ENCODE measurements at places on chromosomes 16 and 17.

GRCh38 chr16:55570159-55570558 lies 3.7 kb downstream of the CAPNS2 start:
- no peak for DNase-seq

DNA sequence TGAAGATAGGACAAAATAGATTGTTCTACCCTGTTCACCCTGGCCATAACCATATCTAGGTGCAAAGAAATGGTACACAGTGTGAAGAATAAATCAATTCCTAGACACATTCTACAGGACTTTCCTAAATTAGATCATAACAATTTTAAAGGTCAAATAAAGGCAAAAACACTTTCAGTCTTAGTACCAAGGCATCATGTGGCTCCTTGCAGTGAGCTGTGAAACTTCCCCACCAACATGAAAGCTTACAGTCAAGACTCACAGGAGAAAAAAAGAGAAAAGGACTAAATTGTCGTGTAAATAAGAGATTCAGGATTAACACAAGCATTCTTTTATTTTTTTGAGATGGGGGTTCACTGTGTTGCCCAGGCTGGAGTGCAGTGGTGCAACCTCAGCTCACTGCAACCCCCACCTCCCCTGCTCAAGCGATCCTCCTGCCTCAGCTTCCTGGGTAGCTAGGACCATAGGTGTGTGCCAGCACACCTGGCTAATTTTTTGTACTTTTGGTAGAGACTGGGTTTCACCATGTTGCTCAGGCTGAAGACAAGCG lies 14.2 kb downstream of the NSMCE1 start:
- no peak for DNase-seq

DNA sequence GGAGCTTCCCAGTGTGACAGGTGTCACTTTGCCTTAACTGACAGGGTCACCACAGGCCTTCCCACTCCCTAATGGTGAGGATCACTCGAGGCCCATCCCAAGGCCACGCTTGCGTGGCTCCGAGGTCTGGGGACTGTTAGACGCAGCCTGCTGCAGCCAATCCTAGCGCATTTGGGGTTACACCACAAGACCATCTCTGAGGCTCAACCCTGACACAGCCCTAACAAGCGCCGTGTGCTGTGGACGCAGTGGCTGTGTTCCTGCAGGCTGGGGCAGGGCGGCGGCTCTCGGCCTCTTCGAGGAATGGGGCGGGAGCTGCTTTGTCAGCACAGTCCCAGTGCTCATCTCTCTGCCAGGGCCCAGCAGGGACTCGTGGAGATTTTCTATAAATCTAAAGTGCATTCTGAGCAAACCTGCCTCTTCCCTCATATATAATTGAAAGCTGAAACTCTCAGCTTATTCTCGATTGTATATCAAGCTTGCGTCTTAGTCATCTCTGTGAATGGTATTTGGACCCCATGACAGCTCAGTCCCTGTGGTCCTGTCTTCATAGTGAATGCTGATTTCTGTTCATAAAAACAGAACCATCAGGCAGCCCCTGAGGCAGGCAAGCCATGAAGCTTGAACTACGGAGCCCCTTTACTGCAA lies 65.8 kb upstream of the CHMP6 start:
- DNase-seq, result no peak

DNA sequence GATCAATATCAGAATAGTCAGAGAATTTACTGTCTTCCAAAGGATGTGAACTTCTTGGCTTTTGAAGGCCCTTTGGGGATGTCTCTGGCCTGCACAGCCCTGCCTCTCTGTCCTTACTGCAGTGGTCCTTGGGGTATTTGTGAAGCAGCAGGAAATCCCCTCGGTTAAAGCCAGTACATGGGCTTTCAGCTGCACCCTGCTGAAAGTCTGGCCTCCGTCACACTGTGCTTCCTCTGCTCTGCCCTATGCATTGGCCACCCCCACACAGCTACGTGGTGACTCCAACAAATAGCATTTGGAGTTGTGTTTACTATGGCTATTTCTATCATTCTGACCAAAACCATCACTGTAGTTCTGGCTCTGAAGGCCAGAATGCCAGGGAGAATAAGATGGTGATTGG lies 21.2 kb downstream of the SYCE1L start:
- DNase-seq, result no peak

DNA sequence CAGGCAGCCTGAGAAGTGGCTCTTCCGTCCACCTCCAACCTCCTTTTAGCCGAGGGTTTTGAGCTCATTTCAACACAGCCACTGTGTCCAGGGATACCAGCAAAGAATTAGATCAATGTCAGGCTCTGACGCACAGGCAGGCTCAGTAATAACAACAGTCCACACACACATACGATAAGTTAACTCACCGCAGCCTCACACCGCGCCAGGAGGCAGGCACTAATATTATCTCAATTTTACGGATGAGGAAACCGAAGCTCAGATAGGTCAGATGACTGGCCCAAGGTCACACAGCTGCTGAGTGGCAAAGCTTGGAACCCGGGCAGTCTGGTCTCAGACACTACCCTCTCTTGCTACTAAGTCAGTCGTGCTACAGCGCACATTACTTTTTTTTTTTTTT lies 22.9 kb downstream of the ABR start:
- no peak for DNase-seq

DNA sequence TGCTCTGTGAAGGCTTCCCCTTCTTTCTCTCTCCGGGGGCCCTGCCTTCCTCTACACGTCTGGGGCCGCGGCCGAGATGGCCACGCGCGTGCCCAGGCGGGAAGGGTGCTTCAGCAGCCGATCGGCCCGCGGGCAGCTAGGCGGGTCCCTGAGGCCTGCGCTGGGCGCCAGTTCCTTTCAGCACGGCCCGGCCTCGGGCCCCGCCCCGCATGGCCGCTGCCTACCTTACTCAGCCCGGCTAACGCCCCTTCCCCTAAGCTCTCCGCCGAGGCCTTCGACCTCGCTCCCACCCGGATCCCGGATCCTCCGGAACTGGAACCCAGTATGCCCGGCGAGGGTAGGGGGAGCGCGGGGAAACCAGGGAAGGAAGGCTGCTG lies 335 bp downstream of the TMEM11 start:
- DNase-seq, result no peak

GRCh38 chr17:4919511-4920047 lies 12.5 kb upstream of the GP1BA start:
- DNase-seq, result no peak

DNA sequence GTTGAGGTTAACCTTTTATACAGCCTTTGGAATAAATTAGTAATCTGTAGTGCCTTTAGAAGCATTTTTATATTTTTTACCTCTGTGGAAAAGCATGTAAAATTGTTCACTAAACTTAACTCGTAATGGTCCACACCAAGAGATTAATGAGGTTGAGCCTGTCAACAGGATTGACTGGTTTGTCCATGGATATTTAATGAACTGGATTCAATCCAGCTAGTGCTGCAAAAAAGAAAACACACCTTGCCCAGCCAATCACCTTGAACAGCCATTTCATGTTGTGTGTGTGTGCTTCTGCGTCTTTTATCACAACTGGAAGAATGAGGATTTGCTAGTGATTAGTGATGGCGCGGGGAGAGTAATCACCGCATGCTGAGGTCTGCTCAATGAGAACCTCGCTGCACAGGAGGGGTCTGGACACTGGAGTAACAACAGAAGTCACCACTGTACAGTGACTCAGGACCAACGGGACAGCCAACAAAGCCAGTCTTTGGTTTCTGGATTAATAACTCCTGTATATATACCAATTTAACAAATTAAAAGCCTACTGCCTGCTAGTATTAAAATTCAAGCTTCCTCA lies 33.7 kb downstream of the LITAFD start:
- no peak for DNase-seq

GRCh38 chr17:30701498-30701989 lies 122.9 kb downstream of the CRLF3 start:
- DNase-seq, result no peak

DNA sequence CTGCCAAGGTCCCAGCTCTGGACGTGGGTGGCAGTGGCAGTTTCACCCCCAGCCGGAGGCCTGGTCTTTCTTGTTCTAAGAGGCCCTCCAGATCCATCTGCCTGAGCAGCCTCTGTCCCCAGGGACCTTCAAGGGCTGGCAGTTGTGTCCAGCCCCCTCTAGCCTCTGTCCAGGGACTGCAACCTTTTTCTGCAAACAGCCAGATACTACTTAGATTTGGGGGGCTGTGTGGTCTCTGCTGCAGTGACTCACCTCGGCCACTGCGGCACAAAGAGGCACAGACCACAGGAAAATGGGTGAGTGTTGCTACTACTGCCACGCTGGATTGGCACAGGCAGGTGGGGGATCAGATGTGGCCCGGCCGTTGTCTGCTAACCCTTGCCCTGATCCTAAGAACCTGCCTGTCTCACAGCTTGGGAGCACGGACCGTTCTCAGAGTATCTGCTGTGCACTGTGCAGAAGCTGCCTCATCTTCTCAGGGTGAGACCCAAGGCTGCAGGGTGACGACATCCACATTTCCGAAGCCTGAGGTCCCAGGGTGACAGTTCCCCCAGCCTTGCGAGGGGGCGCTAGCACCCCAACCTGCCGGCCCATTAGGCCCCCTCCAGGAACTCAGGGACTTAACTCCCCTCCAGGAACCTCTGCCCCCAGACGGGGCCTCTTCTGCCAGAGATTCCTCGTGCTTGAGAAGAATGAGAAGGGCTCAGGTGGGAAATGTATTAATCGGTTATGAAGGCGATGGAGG lies 27.6 kb downstream of the MXRA7 start:
- no peak for DNase-seq

DNA sequence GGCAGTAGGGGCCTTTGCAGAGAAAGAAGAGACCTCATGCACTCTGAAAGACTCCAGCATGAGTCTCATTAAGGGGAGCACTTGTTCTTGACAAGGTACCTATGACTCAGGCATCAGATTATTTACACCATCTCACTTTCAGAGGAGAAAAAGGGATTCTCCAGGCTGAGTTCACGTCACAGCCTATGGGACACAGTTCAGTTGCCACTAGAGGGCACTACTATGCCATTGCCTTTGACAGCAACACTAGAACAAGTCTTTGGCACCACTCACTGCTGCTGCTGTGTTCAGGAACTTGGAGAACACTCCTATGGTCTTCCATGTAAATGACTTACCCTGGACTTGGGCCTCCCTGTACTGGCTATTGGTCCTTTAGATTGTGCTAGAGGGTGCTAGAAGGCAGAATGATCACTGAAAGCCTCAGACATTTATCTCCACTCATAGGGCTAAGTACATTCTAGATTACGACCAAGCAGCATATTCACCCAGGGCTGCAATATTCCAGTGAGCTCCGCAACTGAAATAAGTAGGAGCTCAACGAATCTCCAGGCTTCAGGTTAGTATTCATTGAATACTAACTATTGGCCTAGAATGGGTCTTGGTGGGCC lies 225.1 kb upstream of the CA10 start:
- no peak for DNase-seq

GRCh38 chr17:73255671-73256181 lies 6.0 kb downstream of the CPSF4L start:
- DNase-seq, result peak; percentile 35

- DNase-seq, result no peak
Observed at GRCh38 chr17:59381716-59382570, 50.5 kb downstream of the YPEL2 start.

GRCh38 chr16:11258553-11259492 lies 2.8 kb upstream of the SOCS1 start:
- no peak for DNase-seq

GRCh38 chr17:60164697-60165096 lies 14.9 kb downstream of the CA4 start:
- no peak for DNase-seq

GRCh38 chr17:19739241-19740201 lies 8.6 kb downstream of the ALDH3A1 start:
- DNase-seq, result no peak

GRCh38 chr17:21037117-21037803 lies 5.6 kb downstream of the USP22 start:
- DNase-seq, result no peak

DNA sequence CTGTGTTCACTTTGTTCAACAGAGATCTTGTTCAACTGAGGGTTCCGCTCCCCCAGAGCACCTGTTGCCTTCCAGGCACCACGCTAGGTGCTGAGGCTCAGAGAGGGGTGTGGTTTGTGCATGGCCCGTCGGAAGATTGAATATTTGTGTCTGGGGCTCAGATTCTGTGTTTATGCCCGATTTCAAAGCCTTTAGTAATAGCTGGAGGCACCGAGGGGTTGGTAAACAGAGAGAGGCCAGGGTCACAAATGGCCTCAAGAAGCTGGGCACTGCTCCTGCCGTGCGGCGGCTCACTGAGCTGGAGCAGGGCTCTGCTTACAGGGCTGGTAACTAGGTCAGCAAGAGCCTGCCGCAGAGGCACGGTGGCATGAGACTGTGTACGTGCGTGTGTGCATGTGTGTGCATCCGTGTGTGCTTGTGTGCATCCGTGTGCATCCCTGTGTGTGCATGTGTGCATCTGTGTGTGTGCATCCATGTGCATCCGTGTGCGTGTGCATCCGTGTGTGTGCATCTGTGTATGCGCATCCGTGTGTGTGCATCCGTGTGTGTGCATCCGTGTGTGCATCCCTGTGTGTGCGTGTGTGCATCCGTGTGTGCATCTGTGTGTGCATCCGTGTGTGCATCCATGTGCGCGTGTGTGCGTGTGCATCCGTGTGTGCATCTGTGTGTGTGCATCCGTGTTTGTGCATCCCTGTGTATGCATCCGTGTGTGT lies 5.4 kb downstream of the ITGAE start:
- no peak for DNase-seq

- DNase-seq, result no peak
Observed at GRCh38 chr17:74619077-74619673, 4.4 kb downstream of the CD300E start.

GRCh38 chr16:27383556-27384243 lies 18.3 kb upstream of the IL21R start:
- DNase-seq, result no peak

DNA sequence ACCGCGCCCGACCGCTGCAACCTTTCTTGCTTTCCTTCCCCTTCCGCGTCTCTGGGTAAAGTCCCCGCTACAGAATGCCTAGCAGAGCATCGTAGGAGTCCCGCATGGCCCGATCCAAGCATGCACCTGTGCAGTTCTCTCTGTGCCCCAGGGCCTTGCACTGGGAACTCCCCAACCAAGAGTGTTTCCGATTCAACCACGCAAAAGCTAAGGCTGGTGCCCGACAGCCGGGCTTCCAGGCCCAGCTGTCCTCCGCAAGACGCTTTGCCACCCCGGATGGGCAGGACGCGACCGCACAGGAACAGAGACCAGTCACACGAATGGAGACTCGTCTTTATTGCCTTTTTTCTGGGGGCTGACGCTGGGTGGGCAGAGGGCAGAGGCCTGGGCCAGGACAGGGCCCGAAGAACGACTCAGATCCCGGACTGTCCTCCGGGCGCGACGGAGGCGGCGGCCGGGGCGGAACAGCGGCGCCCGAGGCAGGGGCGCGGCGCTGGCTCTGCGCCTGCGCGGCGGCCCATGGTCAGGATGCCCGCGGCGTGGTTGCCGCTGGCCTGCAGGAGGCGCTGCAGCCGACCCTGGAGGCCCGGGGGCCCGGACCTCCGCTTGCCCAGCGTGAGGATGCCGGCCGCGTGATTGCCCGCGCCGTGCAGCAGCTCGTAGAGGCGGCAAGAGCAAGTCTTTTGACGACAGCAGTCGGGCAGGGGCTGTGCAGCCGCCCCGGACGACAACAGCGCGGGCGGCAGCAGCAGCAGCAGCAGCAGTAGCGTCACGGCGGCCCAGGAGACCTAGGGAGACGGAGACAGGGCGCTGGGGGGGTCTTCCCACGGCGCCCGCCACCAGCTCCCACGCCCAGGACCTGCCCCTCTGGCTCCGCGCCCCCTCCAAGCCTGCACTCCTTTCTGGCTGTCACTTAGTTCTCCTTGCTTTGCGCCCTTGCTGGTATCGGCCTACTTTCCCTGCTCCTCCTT lies 1.2 kb downstream of the HCRT start:
- DNase-seq, result peak; percentile 70
